ENCODE measurements at places on chromosomes 12 and 14.

GRCh38 chr12:2792671-2793500 is 1.9 kb upstream of the FKBP4 start:
- no peak for DNase-seq

- DNase-seq: no peak
These were observed 8.6 kb downstream of the NR4A1 start for GRCh38 chr12:52059582-52060497.

DNA sequence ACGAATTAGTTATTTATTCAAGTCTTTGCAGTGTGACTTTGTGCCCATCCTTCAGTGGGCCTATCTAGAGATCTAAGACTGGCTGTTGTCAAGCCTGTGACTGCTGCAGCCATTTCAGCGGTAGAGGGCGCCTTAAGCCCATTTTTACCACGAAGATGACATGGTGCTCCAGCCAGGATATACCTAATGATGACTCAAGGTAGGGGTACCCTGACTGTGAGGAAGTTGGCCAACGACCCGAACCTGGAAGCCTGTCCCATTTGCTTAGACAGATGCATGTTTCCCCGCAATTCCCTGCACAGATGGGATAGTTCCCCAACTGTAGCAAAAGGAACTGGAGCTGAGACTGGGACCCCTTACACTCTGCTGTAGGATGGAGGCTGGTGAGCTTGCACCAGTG is 41.3 kb downstream of the RAB3IP start:
- no peak for DNase-seq

- no peak for DNase-seq
These were observed 26.3 kb downstream of the PDE6H start for GRCh38 chr12:14999021-14999694.

DNA sequence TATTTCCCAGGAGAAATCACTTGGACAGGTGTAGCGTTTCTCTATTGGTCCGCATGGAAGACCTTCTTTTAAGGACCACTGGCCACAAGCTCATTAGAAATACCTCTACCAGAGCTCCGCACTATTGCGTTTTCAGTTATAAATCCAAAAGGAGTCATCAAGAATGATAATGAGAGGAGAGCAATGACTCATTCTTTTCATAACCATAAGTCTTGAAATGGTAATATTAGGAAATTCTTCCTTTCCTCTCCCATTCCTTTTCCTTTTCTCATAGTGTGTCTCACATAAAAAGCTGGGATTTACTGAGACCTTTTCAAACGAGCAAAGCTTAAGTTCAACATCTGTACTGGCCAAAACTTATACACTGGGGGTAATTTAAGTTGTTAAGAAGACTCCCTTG is 215.7 kb downstream of the CPNE8 start:
- DNase-seq: no peak

DNA sequence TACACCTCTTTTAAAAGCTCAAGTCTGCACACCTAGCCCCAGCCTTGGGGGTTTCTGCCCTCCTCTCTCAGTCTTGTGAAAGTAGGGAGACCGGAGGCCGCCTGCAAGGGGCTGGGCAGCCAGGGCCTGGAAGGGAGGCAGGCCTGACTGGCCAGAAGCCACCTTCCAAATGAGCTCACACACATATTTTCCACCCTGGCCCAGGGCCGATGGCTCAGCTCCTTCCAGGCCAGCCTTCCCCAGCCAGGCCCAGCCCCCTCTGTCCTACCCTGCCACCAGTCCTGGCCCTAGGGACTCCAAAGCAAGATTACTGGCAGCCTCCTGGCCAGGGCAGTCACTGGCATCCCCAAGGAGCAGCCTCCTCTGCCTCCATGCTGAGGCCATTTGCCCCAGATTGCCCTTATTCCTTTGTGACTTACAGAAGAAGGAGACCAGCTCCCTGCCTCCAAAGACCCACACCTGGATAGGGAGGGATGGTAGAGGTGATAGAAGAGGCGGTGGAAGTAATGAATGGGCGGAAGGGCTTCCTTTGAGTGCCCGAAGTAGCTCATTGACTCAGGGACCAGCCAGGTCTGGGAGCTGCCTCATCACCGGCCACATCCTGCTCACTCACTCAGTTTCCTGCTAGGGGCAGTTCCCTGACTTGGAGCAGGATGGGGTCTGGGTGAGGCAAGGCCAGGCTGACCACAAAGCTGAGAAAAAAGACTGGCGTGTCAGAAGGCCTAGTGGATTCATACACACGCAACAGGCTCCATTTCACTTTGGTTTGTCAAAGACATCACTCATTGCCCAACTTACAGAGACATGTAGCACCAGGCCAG is 14.8 kb downstream of the MMP14 start:
- DNase-seq: peak; percentile 91

GRCh38 chr12:79874665-79875064 is 60.2 kb downstream of the PPP1R12A start:
- DNase-seq: no peak
